ENCODE measurements at places on chromosomes 1 and 21. TPM values are rescaled to one million over a fixed set of nuclear protein-coding genes. Genes with fewer than 3 reads are reported as not detected.

GRCh38 chr1:210482945-210483617, 154.4 kb downstream of the HHAT start:
- DNase-seq = no peak

The OR14K1 gene
- total RNA-seq = not detected

GRCh38 chr1:29506678-29507225, 270.4 kb downstream of the PTPRU start:
- no peak for DNase-seq

DNA sequence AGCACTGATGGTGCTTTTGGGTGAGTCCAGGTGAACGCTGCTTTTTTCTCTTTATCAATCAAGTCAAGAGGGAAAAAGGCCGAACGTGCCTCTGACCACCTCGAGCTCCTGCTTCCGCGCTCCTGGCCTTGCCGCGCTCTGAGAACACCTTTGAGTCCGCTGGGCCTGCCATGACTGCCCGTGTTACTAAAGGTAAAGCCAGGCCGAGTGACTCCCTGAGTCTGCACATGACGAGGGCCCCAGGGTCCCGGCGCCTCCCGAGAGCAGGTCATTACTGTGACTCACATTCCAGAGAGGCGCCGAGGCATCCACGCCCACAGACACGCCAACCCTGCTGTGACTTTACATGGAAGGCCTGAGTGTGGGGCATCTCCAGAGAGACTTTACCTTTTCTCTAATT, 11.1 kb downstream of the POFUT2 start:
- DNase-seq = no peak

DNA sequence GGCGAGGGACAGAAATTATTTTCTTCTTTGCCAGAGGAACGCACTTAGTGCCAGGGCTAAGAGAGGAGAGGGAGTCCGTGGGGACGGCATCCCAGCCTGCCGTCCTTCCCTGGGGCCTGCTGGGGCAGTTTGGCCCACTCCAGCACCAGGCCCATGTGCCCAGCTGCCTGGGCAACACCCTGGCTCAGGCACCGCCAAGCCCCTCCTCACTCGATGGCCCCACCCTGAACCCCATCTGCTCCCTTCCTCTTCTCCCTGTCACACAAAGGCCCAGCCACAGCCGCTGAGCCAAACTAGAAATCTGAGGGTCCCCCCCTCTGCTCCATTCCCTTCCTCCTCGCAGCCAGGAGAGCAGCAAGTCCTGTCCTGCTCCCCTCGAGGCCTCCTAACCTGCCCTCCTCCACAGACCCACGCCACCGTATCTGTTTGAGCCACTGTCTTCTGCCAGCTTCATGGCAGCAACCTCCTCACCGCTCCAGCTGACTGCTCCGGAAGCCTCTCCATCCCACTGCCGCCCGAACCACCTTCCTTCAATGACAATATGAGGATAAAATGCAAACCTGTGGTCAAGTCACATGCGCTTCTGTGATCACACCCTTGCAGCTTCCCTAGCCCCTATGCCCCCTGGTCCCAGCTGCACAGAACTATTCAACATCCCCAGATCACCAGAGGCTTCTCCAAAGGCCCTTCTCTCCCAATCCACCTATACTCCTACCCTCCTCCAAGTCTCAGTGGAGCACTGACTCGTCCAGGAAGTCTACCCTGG, 8.4 kb upstream of the TNNI1 start:
- no peak for DNase-seq

The FMO1 gene
- 3.1 TPM for total RNA-seq

- no peak for DNase-seq
Observed at GRCh38 chr21:41605178-41605933, 97.4 kb upstream of the TMPRSS2 start.

The S100A16 gene
- total RNA-seq = 42.5 TPM

DNA sequence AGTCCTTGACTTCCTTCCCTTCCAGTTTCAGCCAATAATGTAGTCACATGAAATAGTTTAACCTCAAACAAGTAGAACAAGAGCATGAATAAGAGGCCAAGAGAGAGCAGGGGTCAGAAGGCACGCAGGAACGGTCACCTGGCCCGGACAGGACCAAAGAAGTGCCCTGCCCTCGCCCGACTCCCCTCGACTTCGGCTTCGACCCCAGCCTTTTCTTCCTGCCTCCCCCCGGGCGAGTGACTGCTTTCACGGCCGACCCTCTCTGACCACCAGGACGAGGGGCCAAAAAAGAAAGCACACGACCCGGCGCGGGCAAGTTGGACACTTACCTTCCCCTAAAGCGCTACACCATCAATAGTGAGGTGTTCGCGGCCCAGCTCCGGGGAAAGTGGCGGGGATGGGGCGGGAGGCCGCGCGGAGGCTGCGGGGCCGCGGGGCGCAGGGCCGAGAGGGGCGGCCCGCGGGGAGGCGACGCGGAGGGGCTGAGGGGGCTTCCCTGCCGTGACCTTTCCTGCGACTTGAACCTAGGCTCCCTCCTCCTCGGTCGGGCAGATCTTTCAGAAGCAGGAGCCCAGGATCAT, 519 bp downstream of the RERE start:
- peak; percentile 29 for DNase-seq

The PGLYRP4 gene
- not detected for total RNA-seq

The S100A7A gene
- total RNA-seq = not detected

The LEMD1 gene
- total RNA-seq = not detected

The RGS7 gene
- total RNA-seq = 0.99 TPM

The HMGB4 gene
- not detected for total RNA-seq

The MRPL24 gene
- 25.2 TPM for total RNA-seq

The GPR25 gene
- total RNA-seq = 1.3 TPM

DNA sequence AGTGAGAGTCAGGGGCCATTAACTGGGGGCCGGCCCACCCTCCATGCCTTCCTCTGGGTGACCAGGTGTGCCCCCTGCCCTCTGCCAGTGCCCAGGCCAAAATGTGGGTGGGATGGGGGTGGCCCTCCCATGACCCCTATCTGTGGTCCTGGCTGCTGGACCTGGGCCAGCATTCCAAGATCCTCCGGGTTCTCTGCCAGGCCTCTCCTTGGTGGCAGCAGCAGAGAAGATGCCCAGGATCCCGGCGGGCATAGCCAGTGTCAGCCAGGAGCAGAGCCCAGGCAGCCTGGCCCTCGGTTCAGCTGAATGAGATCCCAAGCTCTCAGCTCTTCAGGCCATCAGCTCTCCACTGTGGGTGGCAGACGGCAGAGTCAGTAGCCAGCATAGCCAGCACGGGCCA, 31.3 kb upstream of the ACTRT2 start:
- no peak for DNase-seq

DNA sequence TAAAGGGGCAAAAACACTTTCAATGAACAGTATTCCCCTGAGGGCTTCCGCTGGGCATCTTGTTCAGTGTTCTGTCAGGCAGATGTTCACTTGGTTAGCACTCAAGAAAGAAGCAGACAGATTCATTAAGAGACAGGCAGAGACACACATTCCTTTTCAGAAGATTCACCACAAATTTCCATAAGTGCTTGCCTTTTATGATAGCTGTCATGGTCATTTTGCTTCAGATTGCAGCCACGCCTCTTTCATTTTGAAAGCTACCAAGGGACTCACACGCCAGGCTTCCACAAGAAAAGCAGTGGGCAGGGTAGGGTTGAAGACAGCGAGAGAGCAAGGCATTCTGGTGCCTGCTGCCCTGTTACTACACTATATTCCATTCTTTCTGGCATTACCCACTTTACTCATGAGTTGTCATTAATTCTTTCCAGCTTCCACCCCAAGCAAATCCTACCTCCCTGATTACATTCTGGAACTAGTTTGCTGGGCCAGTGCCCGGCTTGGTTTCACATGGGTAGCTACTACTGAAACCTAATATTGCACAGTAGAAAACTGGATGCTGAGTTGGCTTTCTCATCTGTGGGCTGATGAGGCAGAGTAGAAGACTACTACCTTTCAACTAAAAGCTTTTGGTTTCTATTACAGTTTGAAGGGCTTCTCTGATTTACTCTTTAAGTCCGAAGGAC, 91.2 kb upstream of the COL24A1 start:
- DNase-seq = no peak

DNA sequence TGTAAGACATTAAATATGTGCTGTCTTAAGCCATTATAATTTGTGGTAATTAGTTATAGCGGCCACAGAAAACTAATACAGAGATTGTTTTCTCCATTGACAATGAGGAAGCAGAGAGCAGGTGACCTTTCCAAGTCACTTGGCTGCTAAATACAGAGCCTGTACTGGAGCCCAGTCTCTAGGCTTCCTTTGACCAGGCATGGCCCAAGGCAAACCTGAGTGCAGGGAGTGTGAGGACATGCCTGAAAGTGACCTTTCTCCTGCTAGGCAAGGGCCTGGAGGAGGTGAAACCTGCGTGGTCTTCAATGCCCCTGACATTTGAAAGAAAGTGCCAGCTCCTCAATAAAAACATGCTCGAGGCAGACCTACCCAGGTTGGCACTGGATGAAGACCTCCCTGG, 12.5 kb upstream of the CHI3L1 start:
- DNase-seq = no peak

- peak; percentile 71 for DNase-seq
Observed at GRCh38 chr1:15154480-15155036, 1.0 kb downstream of the TMEM51 start.

The GBP6 gene
- not detected for total RNA-seq

The RNF19B gene
- total RNA-seq = 19.8 TPM

DNA sequence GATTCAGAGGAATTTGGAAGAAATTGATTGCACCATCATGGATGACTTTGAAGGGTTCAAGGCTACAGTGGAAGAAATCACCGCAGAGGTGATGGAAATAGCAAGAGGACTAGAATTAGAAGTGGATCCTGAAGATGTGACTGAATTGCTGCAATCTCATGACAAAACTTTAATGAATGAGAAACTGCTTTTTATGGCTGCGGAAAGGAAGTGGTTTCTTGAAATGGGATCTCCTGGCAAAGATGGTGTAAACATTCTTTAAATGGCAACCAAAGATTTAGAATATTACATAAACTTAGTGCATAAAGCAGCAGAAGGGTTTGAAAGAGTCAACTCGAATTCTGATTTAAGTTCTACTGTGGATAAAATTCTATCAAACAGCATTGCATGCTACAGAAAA, 698.6 kb downstream of the PLA2G4A start:
- no peak for DNase-seq

The MIXL1 gene
- total RNA-seq = not detected

- DNase-seq = no peak
Observed at GRCh38 chr1:223487887-223488259, 94.7 kb downstream of the CCDC185 start.

The CCDC30 gene
- total RNA-seq = 2.3 TPM

The TMEM240 gene
- 3.6 TPM for total RNA-seq

DNA sequence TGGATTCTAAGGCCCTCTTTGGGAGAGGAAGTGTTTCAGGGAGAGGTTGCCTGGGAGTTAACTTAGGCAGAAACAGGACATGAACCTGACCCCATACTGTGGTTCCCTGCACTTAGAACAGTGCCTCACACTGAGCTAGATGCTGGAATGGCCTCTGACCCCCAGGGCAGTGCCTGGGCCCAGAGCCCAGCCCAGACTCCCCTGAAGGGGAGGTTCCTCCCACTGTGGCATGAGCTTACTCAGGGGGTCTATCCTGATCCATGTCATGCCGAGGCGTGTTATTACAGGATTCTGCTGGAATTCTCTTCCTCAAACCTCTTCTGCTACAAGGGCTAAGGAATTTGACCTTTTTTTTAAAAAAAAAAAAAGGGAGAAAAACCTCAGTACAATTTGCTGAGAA, 72.2 kb downstream of the MRPL37 start:
- DNase-seq = no peak

- DNase-seq = no peak
Observed at GRCh38 chr1:221801251-221801661, 59.4 kb upstream of the DUSP10 start.

- no peak for DNase-seq
Observed at GRCh38 chr1:192615055-192615454, 20.9 kb upstream of the RGS13 start.

The CRNN gene
- total RNA-seq = not detected

The SPRR1A gene
- not detected for total RNA-seq

Data from body of pancreas (tissue), 4 donors.